Cortex of kidney (tissue), 1 donor: ENCODE measurements at places on chromosomes 1 and 21.

DNA sequence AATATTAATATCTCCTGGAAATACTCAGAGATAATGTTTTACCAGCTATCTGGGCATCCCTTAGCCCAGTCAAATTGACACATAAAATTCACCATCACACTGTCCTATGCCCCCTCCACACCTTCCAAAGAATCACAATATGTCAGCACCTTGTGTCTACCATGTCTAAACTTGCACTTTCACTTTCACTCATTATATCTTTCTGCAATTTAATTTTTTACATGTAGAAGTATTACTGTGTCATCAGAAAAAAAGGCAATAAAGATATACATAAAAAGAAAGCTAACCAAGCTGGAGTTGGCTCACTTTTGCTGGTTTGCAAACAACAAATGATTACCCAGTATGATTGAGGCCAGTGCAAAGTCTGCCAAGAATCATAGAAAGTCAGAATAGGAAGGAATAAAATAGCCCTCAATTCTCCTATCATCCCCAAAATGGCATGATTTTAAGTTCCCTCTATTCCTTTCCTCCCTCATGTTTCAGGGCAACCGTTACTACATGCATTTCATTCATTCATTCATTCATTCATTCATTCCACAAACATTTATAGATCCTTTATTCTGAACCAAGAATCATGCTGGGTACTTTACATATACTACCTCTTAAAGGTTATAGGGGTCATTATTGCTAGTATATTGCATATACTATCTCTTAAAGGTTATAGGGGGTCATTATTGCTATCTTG is 5.9 kb upstream of the LUZP1 start:
- no peak for DNase-seq

- no peak for DNase-seq
Observed at GRCh38 chr1:35572296-35572695, 818 bp upstream of the TFAP2E start.

DNA sequence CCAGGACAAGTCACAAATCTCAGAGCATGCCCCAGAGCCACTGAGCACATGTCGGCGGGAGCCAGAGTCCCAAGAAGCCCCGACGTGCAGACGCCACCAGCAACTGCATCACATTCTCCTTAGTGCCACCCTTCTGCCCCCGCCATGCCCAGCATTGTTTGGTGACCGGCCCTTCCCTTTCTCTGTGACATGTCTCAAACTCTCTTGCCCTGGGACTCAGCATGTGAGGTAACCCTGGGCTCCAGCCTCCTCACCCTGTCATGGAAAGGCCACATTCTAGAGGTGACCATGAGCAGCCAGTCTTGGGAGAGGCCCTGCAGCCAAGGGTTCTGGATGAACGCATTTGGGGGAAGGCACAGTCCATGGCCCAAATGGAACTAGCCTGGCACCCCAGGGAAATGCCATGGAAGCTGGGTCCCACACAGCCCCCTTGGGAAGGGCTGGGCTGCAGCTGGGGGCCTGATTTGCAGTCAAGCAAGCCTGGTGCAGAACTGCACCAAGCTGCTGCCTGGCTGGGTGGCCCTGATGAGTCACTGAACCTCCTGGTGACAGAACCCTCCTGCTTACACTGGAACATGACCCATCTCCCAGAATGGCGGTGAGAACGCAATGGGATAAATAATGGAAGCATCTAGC is 94.4 kb downstream of the ITPKB start:
- no peak for DNase-seq

DNA sequence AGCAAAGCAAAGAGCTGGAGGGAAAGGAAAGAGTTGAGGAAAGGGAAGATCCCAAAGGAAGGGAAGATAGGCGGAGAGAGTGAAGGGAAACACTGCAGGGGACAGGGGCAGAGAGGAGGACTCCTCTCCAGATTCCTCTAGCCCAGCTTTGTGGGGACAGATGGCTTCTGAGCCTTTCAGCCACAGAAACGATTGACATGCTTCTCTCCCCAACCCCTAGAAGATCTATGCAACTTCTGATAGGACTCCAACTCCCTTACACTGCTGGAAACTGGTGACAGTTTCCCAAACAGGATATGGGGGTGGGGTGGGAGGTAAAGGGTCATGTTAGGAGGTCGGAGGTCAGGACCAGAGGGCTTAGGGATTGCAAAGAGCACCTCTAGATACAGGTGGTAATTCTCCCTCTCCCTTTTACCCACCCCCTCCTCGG is 6.5 kb downstream of the MEX3A start:
- DNase-seq: no peak

GRCh38 chr21:29655577-29655976 is 284.2 kb downstream of the GRIK1 start:
- DNase-seq: no peak

GRCh38 chr1:111571987-111572386 is 47.6 kb upstream of the RAP1A start:
- DNase-seq: no peak

DNA sequence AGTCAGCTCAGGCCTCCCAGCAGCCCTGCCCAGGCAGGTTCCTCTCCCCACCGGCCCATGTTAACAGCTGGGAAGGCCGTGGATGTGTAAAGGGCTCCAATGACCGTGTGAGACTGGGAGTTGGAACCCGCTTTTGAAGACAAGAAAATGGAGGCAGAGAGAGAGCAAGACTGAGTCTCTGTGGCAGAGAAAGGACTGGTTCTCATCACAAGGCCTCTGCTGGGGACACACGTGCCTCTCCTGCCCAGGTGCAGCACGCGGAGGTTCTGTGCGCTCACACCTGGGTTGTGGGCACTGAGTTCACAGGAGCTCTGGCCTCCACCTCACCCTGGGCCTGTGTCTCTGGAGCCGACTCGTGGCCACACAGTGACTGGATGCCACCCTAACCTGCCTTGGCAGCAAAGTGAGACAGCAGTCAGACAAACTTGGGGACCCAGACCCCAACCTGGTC is 27.0 kb downstream of the RUNX3 start:
- no peak for DNase-seq

DNA sequence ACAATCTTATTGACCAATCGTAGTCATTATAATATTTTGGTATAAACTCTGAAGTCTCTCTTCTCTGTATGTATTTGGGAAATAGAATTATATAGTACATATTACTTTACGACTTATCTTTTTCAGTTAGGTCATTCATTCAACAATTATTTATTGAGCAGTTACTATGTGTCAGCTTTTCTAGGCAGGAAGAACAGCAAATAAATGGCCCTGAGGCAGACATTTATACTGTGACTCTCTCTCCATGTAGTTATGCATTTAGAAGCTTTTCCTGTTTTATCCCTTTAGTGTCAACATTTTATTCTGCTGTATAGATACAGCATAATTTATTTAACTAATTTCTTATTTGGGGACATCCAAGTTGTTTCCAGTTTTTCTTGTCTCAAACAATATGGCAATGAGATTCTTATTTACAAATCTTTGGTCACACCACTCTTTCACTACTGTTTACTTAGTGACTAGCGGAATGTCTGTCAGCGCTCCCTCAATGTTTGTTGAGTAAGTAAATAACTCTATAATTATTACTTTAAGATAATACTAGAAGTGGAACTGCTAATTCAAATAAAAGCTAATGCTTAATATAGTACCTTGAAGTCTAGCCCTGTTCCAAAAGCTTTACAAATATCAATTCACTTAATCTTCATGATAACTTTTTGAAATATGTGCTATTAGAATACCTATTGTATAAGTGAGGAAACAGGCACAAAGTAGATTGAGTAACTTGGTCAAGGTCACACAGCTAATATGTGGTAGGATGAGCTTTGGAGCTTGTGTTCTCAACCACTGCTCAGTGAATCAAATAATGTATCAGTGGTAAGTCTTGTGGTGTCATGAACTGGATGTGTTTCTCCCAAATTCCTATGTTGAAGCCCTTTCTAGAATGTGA is 465.6 kb downstream of the SIPA1L2 start:
- no peak for DNase-seq

- no peak for DNase-seq
Observed at GRCh38 chr1:110259770-110260169, 49.7 kb downstream of the KCNC4 start.

- DNase-seq: no peak
Observed at GRCh38 chr1:70891051-70891843, 156.4 kb downstream of the PTGER3 start.

DNA sequence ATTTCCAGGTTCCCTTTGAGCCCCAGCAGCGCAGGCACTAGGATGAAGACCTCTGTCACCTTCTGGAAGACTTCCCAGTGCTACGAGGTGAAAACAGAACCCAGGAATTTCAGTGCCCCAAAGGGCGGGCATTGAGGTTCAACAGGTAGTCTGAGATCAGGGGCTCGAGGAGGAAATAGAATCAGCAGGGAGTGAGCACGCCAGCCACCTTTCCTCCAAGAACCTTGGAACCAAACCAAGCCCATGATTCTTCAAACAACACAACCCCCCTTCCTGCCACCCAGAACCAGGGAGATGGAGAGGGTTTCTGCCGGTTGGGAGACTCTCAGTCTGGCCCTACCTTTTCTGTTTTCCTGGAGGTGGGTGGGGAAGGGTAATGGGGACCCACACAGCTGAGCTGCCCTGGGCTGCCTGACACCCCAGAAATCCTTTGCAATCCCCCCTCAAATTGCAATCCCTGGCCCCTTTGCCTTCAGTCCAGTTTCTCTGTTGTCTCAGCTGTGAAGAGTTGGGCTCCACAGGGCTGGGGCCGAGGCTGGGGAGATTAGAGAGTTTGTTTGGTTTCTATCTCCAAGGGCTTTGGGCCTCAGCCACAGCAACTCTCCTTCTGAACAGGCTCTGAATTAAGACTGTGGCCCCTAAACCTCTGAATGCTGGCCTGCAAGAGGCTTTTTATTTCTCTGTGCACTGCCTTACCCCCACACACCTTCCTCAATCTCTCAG is 11.9 kb downstream of the SLC41A1 start:
- no peak for DNase-seq

DNA sequence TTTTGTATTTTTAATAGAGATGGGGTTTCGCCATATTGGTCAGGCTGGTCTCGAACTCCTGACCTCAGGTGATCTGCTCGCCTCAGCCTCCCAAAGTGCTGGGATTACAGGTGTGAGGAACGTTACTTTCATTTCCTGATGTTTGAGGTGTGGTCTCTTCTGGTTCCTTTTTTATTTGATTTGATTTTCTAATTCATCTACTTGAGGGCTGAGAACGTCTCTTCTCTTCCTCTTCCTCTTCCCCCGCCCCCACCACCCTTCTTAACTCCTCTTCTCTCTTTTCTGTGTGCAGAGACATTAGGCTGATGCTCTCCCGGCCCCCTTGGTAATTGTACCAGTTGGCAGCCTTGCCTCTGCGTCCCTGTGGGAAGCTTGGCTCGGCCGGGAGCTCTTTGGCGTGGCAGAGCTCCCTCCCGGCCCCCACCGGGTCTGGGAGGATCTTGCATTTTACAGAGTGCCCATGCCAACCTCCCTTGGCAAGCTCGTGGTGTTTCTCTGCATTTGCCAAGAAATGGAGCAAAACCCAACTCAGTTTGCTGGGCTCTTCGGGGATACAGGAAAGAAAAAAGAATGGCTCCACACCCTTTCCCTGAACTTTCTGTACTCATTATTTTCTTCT is 19.9 kb downstream of the CRYAA start:
- DNase-seq: no peak

DNA sequence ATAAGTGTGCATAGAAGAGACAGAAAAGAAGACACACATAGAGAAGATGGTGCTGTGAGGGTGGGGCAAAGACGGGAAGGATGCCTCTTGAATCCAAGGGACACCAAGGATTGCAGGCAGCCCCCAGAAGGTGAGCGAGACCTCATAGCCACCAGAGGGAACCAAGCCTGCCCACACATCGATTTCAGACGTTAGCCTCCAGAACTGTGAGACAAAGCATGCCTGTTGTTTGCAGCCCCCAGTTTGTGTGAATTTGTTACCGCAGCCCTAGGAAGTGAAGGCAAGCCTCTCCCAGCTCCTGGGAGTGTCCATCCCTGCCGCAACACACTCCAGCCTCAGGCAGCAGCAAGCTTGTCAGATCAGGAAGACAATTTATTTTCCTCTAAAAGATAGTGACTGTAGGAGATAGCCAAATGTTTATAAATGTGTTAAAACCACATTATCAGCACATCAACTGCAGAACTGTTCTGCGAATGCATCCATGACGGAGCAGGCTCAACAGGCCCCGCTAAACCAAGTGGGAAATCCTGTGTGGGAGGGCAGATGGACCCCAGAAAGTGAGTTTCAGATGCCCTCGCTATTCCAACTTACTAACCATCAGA is 543.3 kb downstream of the MATN1 start:
- no peak for DNase-seq

DNA sequence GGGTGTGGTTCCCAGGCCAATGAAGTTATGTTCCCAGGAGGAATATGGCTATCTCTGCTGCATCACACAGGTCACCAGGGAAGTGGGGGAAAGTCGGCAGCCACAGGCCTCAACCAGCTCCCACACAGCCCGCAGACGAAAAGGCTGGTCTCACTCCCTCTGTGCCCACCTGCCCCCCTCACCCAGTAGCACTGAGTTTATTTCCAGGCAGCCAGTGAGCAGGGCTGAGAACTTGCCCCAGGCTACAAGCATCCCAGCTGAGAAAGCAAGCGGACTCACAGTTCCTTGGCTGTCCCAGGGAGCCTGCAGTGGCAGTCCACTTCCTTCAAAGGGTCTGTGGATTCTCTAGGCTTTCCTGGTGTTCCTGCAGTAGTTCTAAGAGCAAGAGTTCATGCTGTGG is 68.9 kb downstream of the SLC5A9 start:
- DNase-seq: no peak

GRCh38 chr1:40783001-40783905 is at the start of gene KCNQ4:
TSS of gene KCNQ4 (plus strand) at chr1:40783787. CDS start at chr1:40784094, 307 bp downstream.
- DNase-seq: no peak

- DNase-seq: no peak
Observed at GRCh38 chr21:31243611-31244010, 100.5 kb downstream of the TIAM1 start.

DNA sequence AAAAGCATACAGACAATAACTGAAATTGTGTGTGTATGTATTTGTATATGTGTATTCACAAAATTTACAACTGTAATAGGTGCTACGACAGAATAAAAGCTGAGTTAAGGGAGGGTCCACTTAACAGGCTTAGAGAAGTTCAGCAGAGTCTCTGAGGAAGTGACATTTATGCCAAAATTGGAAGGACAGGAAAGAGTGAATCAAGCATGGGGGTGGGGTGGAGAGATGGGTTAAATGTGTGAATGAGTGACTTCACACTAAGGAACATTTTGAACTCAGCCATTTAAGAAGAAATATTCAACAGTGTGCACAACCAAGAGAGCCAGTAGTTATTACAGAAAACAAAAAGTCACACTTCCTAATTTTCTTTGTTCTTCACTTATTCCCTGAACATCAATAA is 53.8 kb upstream of the RGS1 start:
- no peak for DNase-seq

GRCh38 chr1:35559317-35559944 is 1.8 kb downstream of the NCDN start:
- DNase-seq: no peak

GRCh38 chr1:79595931-79596330 is 589.4 kb upstream of the ADGRL4 start:
- no peak for DNase-seq

DNA sequence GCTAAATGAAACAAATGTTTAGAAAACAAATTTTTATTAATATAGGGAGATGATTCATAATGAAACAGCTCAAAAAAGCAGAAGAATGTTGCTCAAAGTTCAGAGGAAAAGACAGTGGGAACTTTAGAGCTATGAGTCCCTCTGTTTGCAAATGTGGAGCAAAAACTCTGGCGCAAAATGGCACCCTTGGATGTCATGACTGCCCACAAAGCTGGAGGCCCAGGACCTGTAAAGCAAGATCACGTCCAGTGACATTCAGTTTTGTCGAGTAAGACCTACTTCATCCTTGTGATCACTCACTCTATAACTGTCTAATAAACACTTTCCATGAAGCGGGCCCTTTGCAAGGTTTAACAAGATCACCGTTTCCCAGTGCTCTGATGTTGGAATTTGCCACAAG is 9.1 kb upstream of the EXO1 start:
- no peak for DNase-seq

GRCh38 chr1:104019675-104020049 is 270.0 kb downstream of the AMY1C start:
- no peak for DNase-seq
